Nephron progenitor cell (in vitro differentiated cells): ENCODE measurements at places on chromosomes 12 and 14.
A peak's percentile ranks its signal among the peaks of the same experiment; 100 is the strongest.

DNA sequence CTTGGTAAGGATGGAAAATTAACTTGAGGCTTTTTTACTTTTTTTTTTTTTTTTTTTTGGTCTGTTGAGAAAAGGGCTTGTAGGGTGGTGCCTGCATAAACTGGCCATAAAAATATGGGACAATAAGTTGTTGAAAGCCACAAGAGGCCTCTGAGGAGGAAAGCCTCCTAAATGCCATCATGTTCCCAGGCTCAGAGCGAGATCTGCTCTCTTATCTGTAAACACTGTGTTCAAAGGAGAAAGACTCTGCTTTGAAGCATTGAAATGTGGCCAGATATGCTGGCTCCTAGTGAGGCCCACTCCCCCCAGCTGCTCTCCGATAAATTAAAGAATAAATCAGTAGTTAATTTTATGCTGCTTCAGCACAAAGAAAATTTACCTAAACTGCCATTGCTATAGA lies 504.9 kb downstream of the DIO2 start:
- no peak for DNase-seq

DNA sequence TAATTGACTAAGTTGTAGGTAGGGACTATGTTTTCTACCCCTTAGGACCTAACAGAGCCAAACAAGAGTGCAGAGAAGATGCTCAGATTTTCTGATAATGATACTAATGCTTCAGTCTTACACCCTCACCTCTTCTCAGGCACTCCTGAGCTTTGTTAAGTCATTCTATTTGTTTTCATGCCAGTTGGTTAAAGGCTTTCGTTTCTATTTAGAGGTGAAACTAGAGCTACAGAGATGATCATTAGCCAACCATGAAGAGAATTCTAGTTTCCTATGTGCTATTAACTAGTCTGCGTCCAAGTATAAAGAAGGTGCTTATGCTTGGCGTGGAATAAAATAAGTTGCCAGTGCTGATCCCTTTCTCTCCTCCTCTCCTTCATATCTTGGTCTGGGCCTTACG lies 34.6 kb upstream of the PYGL start:
- DNase-seq, result no peak

DNA sequence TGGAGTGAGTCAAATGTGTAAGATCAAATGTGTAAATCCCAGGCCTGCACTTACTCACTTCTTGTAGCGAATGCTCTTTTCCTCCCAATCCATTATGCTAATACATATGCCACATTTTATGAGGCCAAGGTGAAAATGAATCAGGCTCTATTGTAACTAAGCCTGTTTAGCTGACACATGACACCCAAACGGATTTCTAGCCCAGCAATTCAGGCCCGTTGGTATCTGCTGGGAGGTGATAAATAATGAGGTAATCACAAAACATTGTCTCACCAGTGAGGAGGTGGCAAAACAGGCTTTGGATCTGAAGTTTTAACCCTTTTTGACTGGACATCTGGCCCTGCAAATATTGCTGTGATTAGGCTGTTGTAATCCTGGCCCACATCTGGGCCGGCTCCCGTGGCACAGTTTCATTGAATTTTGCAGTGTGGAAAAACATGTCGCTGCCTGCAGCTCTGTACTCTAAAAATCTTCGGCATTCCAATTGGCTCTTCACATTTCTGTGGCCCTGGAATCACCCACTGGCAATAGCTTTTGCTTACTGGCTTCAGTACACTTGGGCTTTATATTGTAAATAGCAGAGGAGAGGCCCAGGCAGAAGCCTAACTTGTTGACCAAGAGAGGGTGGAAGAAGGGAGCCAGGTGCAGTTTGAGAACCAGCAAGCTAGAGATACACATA lies 106.1 kb downstream of the PAX9 start:
- DNase-seq, result peak; percentile 26

- no peak for DNase-seq
These were observed 148.0 kb downstream of the APAF1 start for GRCh38 chr12:98793121-98793520.

DNA sequence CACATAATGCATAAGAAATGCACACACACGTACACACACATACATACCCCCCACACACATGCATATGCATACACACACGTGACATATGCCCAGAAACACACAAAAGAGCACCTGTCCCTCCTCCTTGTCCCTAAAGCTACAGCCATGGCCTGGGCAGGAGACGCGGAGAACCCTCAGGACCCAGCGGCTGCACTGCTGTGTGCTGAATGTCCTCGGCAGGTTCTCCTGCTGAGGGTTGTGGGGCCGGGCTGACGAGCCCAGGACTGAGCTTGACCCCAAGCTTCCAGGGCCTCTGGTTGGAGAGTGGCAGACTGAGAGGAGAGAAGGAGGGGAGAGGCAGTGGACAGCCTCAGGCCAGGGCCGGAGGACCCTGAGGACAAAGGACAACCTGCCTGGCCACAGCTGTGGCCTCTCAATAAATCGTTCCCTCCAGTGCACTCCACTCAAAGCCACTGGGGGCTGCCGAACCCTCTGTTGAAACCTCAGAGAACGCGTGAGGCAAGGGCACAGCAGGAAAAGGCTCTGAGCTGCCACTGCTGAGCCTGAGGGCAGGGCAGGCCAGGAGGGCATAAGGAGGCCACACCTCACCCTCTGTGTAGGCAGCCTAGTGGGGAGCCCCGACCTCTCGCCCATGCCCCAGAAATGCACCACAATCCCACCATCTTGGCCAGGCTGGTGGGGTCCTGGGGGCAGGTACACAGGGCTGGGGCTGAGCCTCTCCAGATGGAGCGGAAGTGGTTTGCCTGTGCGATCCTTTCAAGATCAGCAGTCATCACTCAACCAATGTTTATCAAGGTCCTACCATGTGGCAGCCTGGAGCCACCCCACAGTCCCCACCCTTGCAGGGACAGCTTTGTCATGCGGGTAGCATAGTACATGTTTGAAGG lies 3.1 kb downstream of the CACNA2D4 start:
- no peak for DNase-seq

GRCh38 chr14:87334997-87335685 lies 657.8 kb downstream of the GALC start:
- no peak for DNase-seq

DNA sequence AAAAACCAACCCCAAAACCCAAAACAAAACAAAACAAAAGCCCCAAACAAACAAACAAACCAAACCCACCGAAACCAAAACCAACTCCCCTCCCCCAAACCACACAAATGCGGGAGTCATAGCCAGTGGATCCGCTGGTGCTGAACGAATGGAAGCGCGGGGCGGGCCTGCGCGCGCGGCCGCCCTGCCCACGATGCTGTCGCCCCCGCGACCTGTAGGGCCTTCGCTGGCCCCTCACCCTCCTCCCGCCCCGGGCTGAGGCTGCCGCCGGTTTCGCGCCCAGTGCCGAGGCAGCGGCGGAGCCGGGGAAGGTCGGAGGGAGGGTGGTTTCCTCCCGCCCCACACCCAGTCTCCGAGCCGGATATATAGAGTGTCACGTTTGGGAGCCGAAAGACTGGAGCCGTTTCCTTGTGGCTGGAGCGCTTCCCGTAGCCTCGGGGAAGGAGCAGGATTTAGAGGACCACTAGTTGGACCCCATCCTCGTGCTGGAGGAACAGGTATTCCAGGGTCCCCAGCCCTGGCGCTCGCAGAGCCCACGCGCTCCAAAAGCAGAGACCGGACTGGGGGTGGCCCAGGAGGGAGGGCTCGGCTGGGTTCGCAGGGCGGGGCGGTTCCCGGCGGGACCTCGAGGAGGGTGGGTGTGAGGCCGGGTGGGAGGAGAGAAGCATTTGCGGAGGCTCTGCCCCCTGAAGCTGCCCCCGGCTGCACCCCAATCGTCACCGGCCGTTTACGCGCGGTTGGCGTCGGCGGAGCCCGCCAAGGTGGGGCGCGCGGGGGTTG lies at the start of gene FAR2:
Gene FAR2 (plus strand): TSS at position 368 of the 780 bp plus-strand sequence. CDS start 121,172 bp downstream, outside the sequence.
- DNase-seq, result peak; percentile 58

- no peak for DNase-seq
These were observed 178.9 kb downstream of the KLHL28 start for GRCh38 chr14:44782775-44783238.

- no peak for DNase-seq
These were observed 37.2 kb downstream of the BEGAIN start for GRCh38 chr14:100549834-100550625.

DNA sequence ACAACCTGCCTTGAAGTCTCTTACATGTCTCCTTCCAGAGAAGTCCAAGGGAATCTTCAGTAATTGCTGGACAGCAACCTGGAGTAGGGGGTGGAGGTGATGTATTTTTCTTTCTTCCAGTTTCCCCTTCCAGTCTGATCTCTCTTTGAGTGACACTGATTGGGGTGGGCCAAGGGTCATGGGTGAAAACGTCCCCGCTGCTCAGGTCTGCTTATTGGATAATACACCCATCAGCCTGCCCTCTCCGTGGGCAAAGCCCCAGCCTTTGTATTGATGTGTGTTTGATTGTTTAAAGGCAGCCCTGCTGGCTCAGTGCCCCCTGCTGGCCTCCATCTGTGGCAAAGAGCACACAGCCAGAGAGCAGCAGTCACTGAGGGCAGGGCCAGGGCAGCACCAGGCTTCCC lies 35.7 kb upstream of the ATP2A2 start:
- DNase-seq, result no peak

DNA sequence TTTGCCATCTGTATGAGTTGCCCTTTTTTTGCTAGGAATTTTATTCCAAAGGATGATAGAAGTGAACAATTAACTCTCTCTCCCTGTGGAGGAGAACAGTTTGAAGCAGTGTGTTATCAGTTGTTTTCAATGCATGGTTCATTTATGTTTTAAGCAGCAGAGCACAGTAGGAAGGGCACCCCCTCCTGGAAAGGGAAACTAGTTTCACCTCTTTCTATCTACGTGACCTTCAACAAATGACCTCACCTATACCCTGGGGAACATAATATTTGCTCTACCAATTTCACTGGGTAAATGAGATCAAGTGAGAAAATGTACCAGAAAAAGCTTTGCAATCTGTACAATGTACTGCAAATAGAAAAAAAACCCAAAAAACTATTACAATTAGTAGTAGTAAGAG lies 5.4 kb upstream of the DCP1B start:
- no peak for DNase-seq

- no peak for DNase-seq
These were observed 208.2 kb downstream of the KIF26A start for GRCh38 chr14:104346608-104347007.

GRCh38 chr12:108215458-108215857 lies 86.4 kb downstream of the WSCD2 start:
- DNase-seq, result no peak

- no peak for DNase-seq
These were observed 47.1 kb downstream of the GIT2 start for GRCh38 chr12:109949089-109949488.
